Activated CD4-positive, alpha-beta memory T cell treated with anti-CD3 and anti-CD28 coated beads for 36 hours (primary cell): ENCODE measurements at places on chromosomes 3 and 15.

GRCh38 chr3:4720316-4721075, 227.3 kb downstream of the ITPR1 start:
- peak; percentile 32 for DNase-seq

DNA sequence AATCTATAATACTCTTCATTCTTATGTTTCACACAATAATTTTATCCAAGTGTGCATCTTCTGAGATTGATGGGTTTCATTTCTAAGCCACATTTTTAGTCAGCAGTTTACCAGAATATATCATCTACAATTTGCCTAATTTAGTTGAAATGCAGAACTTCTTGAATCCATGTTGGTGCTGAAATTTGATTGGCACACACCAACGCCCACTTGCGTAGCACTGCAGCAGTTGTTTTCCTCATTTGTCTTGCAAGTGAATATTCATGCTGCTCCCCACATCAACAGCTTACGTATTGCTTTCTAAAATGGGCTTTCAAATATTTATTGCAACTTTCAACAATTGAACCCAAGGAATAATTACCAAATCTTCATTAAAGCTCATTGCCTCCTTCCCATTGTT, 87.8 kb upstream of the CTDSPL start:
- DNase-seq, result no peak

DNA sequence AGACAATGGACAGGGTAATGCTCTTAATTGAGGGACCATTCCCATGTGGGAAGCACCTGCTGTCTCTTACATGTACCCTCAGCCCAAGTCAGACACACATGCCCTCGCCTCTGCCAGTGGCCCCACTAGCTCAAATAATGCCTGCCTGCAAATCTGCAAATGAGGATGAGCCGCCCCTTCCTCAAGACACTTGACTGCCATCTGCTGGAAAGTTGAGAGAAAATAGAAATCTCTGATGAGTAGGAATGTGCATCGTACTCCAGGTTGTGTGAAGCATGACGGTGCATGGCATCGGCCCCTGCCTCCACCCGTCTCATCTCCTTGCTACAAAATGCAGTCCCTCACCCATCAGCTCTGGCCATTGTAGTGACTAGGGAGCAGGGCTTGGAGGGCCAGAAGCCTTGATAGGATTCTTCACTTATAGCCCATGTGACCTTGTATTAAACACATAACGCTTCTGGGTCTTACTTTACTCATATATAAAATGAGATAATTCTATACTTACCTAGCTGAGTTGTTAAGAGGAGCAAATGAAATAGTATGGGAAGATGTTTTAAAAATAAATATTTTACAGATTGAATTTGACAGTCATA, 6.3 kb upstream of the SCN5A start:
- peak; percentile 18 for DNase-seq

GRCh38 chr15:91854639-91854990, 1.1 kb downstream of the SLCO3A1 start:
- peak; percentile 61 for DNase-seq

- DNase-seq, result no peak
Observed at GRCh38 chr15:99110093-99110492, 5.2 kb downstream of the SYNM start.

GRCh38 chr15:82851981-82852511, 42.6 kb downstream of the WHAMM start:
- no peak for DNase-seq

- no peak for DNase-seq
Observed at GRCh38 chr15:65819563-65819960, 27.5 kb upstream of the DENND4A start.

GRCh38 chr3:54427941-54428871, 305.9 kb downstream of the CACNA2D3 start:
- DNase-seq, result peak; percentile 50

GRCh38 chr3:99731499-99731898, 86.2 kb upstream of the CMSS1 start:
- DNase-seq, result no peak

DNA sequence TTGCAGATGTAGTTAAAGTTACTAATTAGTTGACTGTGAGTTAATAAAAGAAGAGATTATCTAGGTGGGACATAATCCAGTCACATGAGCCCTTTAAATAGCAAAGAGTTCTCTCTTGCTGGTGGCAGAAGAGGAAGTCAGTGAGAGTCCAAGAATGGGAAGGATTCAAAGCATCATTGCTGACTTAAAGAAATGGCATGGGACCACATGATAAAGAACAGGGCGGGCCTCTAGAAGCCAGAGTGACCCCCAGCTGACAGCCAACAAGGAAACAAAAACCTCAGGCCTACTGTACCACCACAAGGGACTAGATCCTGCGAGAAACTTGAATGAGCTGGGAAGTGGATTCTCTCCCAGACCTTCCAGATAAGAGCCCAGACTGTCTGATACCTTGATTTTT, 447.2 kb upstream of the CCDC54 start:
- no peak for DNase-seq
